Nephron progenitor cell (in vitro differentiated cells): ENCODE measurements at places on chromosomes 1 and 21.

GRCh38 chr1:85406887-85407533 lies 57.9 kb downstream of the DDAH1 start:
- no peak for DNase-seq

- DNase-seq: no peak
Observed at GRCh38 chr1:26127235-26128163, 15.9 kb downstream of the PDIK1L start.

- DNase-seq: no peak
Observed at GRCh38 chr1:152777510-152778137, 2.7 kb downstream of the LCE1F start.

DNA sequence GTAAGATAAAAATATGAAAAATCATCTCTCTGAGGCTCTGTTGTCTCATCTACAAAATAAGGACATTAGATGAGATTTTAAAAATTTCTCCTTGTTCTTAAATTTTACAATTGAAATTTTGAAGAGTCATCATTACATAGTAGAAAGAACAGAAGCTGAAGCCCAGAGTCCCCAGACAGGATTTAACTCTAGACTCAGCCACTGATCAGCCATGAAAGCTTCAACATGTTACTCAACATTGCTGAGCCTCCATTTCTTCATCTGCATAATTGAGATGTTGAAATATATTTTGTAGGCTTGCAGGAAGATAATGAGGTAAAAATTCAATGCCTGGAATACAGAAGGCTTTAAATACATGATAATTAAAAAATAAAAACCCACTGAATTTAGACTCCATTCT lies 633.3 kb downstream of the LMO4 start:
- no peak for DNase-seq

- DNase-seq: no peak
Observed at GRCh38 chr1:218995091-218995665, 178.5 kb upstream of the LYPLAL1 start.

- DNase-seq: no peak
Observed at GRCh38 chr1:64915381-64916274, 50.7 kb downstream of the JAK1 start.
